Activated CD8-positive, alpha-beta T cell treated with anti-CD3 and anti-CD28 coated beads, Interleukin-2, amount 10 ng/mL, durations not matched to agents 7 days and 5 days (primary cell): ENCODE measurements at places on chromosomes 6 and 20.

DNA sequence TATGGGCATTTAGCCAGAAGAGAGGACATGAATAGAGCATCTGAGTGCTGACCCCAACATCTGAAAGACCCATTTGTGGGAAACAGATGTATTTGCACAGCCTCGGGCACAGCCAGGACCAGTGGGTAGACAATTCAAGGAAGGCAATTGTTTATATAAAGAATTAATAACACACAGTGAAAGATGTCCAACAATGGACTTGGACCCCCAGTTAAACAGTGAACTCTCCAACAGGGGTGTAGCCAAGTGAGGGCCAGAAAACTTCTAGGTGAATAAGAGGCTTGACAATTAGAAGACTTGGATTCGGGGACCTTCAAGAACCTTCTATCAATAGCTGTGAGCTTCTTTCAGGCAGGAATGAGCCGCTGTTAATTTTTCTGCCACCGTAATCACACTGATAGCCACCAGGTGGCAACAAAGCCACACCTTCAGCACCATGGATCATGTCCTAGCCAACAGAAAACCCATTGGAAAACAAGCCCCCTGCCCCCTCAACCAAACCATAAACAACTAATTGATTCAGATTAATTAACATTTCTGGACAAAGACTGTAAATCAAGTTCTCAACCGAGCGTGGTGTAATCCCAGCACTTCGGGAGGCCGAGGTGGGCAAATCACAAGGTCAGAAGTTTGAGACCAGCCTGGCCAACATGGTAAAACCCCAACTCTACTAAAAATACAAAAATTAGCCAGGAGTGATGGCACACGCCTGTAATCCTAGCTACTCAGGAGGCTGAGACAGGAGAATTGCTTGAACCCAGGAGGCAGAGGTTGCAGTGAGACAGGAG, 8.8 kb upstream of the SRSF6 start:
- peak; percentile 60 for DNase-seq

GRCh38 chr6:152701863-152702401, 4.2 kb downstream of the MYCT1 start:
- DNase-seq: no peak

- DNase-seq: no peak
Observed at GRCh38 chr6:15573384-15573783, 89.4 kb downstream of the DTNBP1 start.

DNA sequence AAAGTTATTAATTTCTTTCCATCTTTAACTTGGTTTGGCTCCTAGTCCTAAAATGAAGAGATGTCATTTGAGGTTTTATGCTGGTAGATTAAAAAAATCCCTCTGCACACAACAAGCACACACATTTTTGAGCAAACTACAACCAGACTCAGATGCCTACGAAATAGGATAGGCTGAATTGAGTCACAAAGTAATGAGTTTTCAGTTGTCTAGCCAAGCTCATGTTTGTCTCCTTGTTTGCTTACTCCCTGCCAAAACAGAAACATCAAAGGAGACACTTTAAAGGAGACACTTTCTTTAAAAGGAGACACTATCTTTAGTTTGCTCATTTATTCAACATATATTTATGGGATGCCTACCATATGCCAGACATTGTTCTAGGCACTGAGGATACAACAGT, 56.2 kb downstream of the TPBG start:
- DNase-seq: no peak

DNA sequence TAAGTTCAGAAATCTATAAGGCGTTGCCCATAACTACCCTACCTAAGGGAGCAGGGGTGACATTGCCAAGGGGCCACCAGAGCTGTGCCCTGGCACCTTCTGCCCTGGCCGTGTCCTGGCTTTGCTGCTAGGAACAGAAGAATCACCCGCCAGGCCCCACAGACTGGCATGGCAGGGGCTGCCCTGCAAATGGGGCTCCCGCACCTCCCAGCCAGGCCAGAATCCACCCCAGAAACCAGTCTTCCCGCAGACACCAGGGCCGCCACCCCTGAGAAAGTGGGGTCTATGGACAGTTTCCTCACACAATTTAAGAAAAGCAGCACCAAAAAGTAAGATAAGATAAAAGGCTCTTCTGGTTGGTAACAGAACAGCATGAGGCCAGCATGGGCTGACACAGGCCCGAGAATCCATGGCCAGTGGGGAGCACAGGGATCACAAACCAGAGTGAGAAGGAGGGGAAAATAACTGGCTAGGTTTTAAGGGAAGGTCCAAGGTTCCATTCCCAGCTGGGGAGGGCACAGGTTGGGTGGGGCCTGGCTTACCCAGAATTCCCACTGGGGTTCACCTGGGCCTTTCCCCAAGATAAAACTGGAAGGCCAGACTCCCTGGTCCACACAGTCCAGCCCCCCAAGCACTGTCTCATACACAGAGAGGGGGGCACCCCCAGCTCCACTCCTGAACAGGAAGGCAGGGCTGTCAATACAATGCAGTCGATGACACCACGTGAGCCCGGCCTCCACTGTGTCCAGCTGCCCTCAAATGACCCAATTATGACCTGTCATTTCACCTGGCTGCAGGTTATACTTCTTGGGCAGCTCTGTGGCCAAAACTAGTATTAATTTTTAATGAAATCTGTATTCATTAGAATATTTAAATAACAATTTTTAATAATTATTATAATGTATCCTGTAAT, 59.4 kb downstream of the PYGB start:
- DNase-seq: no peak

GRCh38 chr20:8656335-8656734, 412.6 kb upstream of the PLCB4 start:
- DNase-seq: no peak

DNA sequence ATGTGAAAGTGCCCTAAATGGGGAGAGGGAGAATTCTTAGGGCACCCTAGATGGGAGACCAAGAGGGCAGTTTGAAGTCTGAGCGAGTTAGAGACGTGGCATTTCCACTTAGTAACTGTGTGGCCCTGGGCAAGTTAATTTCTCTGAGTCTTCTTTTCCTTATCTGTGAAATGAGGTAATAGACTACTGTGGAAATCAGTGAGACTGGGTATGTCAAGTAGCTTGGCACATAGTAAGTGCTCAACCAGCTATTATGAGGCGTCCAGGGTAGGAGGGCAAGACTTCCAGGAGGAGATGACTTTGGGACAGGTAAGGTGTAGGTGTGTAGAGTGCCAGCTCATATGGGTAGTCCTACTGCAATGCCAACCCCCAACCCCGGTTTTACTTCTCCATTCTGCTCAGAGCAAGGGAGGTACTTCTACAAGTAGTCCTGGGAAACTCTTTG, 770 bp downstream of the KIF3B start:
- peak; percentile 32 for DNase-seq

GRCh38 chr6:98498866-98499265, 335.5 kb upstream of the POU3F2 start:
- DNase-seq: no peak

GRCh38 chr20:47156301-47157137, 200.0 kb downstream of the ZMYND8 start:
- DNase-seq: no peak

- DNase-seq: no peak
Observed at GRCh38 chr6:136959471-136959891, 37.4 kb downstream of the SLC35D3 start.

GRCh38 chr6:13183415-13184088, 144.8 kb downstream of the TBC1D7 start:
- no peak for DNase-seq

DNA sequence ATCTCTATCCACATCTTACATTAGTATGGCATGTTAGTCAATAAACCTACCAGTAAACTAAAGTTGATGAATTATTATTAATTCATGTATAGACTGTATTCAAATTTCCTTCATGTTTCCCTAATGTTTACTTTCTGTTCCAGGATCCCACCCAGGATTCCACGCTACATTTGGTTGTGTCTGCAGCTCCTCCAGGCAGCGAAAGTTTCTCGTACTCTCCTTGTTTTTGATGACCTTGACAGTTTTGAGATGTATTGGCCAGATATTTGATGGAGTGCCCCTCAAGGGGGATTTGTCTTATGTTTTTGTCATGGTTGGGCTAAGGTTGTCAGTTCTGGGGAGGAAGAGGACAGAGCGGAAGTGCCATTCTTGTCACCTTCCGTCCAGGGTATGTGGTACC, 445.2 kb upstream of the CDH4 start:
- DNase-seq: no peak
